ENCODE measurements at places on chromosomes 7 and 10.

DNA sequence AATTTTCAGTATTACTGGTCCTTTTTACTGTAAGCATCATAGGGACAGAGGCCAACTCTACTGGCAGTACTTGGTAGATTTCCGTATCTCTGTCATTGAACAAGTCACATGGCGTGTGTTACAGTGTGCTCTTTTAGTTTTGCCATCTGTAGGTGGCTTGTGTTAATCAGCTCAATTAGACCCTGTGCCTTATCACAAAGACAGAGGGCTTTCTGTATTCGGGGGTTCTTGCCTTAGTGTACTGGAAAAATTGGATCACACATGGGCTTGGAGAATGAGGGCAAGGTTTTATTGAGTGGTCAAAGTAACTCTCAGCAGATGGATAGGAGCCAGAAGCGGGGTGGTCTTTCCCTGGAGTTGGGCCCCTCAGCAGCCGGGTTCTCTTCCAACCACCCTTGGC, 21.3 kb upstream of the LRGUK start:
- no peak for DNase-seq

GRCh38 chr10:71159892-71160291, 52.5 kb upstream of the UNC5B start:
- no peak for DNase-seq

- DNase-seq: no peak
Observed at GRCh38 chr10:69663369-69663947, 33.4 kb downstream of the FAM241B start.

GRCh38 chr10:78028438-78029268, 662 bp downstream of the POLR3A start:
- DNase-seq: no peak
